Hematopoietic multipotent progenitor cell treated with erythropoietin and hydrocortisone succinate and interleukin-3 and kit ligand, for 4 days (in vitro differentiated cells): ENCODE measurements at places on chromosomes 11 and 22.

DNA sequence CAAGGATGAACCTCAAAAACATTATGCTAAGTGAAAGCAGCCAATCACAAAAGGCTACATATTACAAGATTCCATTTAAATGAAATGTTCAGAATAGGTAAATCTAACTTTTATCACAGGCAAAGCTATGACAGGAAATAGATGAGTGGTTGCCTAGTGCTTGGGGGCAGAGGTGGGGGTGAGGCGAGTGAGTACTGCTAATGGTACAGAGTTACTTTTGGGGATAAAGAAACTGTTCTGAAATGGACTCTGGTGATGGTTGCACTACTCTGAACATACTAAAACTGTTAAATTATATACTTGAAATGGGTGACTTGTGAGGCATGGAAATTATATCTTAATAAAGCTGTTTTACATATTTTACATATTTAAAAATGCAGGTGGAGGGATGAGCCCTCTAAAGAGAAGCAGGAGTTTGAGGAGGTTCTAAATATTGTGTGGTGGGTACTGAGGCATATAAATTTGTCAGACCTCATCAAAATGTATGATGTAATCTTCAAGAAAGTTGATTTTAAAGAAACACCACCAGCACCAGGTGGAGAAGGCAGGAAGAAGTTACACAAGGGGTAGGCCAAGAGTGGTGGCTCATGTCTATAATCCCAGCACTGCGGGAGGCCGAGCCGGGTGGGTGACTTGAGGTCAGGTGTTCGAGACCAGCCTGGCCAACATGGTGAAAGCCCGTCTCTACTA lies 3.6 kb downstream of the SLC43A1 start:
- no peak for DNase-seq

DNA sequence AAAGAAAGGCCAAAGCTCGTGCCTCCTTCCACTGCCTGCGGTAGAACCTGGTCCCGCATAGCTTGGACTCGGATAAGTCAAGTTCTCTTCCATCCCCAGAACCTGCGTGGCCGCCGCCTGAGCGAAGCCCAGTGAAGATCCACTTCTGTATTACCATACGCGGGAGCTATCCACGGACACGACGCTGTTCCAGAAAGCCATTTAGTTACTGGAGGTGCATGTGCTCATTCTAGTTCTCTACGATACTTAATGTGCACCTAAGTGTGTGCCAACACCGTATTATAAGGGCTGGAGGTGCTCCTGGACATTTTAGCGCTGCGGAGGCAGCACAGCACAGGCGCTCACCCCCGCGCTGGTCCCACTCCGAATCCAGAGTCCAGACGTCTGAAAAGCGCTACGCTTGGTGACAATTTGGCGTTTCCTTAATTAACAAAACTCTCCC lies 1.4 kb downstream of the WT1 start:
- DNase-seq, result peak; percentile 37

DNA sequence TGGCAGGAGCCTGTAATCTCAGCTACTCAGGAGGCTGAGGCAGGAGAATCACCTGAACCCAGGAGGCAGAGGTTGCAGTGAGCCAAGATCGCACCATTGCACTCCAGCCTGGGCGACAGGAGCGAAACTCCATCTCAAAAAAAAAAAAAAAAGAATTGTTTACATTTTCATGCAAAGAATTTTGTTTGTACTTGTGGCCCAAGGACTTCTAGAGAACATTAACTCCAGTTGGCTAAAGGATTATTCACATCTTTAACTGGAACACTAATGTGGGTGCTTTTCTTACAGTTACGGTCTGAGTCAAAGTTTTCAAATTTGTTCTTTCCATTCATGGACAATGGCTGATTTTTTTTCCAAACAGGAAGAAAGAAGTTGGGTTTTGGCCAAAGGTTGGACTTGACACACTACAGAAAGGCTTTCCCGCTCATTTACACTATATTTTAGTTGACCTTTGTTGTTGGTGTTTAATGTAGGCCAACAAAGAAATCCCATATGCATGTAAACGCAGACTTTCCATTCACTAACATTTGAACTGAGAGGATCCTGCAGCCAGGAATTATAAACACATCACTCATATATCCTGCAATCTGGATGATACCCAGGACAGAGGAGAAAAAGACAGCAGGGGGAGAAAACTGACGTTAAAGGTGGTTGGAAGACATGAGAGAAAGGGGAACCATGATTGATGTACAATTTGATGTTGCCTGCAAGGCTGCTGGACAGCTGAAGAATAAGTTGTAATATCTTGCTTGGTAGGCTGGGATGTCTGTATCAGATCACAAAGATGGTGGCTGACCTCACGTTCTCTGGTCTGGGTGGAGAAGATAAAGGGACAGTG lies 13.1 kb downstream of the POU2AF1 start:
- no peak for DNase-seq

GRCh38 chr11:68430801-68431200 lies 29.8 kb upstream of the PPP6R3 start:
- DNase-seq, result no peak

DNA sequence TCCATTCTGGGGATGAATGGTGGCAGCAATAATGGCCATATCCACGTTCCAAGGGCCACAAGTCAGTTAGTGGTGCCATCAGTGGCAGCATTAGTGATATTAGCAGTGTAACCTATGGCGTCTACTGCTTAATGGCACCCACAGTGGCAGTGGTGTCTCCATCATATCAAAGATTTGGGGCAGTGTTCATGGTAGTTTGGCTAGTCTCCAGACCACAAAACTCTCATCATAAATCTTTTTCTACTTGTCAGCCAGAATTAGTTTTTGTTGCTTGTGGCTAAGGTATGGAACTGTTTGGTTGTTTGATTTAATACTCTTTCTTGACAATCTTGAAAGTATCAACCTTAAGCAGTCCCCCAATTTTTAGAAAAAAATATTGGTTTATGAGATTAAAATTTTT lies 45.1 kb upstream of the DEUP1 start:
- DNase-seq, result peak; percentile 19

- DNase-seq, result no peak
These were observed 50.7 kb downstream of the OTOG start for GRCh38 chr11:17597770-17598169.

DNA sequence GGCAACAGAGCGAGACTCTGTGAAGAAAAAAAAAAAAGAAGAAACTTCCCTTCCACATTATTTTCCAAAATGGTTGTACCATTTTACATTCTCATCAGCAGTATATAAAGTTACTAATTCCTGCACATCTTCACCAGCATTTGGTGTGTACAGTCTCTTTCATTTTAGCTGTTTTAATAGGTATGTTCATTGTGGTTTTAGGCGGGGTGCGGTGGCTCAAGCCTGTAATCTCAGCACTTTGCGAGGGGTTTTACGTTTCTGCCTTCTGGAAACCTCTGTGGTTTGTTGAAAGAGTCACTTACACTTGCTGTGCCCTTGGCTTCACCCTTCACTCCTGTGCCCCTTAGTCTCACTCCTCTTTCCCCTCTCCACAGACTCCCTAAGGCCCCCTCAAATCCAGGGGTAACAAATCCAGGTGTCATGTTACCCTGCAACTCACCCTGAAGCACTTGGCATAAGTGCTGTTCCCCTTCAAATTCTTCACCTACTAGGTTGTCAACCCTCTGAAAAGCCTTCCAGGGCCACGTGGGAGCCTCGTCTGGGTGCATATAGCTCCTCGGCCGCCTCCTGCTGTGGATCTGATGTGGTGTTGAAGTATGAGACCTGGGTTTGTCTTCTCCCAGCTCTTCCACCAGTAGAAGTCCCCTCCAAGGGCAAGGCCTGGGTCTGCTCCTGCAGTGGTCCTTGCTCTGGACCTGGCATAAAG lies 20.8 kb downstream of the TOB2 start:
- DNase-seq, result peak; percentile 30

GRCh38 chr11:61124574-61125309 lies 22.5 kb downstream of the CD5 start:
- no peak for DNase-seq

GRCh38 chr11:1194231-1194976 lies 28.5 kb upstream of the MUC5B start:
- DNase-seq, result no peak

DNA sequence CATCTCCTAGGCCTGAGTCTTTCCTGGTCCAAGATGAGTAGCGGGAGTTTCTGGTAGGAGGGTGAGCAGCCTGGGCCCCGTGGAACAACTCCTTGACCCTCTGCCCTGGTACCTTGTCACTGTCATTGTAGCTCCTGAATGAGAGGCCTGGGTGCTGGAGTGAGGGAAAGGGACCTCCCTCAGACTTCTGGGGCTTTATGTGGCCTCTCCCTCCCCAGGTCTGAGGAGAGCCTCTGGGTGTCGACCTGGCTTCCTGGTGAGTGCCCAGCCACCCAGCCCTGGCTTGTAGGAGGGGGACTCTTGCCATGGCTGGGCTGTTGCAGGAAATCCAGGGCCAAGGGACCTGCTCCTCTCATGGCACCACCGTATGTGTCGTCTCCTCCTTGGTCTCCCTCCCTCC lies 3.9 kb downstream of the P2RY2 start:
- no peak for DNase-seq

DNA sequence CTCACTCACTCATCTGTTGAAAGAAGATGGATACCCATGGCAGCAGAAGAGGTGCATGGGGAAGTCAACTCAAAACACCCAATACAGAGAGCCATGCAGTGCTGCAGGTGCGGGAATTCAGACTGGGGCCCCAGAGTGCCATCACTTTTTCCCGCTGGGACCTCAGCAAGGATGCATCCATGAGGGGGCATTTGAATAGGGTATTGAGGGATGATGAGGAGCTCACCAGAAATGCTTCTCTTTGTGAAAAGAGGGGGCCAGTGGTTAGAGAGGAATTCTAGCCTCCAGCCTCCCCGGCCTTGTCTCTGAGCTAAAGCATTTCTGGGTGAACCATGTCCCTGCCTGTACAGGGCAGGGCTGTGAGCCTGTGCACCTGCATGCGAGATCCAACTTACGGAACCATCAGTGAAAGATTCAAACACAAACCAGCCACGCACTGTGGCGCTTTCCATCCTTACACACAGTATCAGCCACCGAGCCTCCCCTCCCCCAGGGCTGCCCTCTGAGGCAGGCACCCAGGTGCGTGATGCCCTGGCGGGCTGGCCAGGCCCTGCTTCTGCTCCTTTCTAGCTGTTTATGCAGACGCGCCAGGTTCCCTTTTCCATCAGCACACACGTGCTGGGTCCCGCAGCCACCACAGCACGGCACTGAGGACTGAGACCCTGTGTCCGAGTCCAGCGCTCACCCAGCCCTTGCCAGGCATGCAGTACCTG lies 1177.2 kb downstream of the BRD1 start:
- DNase-seq, result no peak

- peak; percentile 58 for DNase-seq
These were observed 21.9 kb downstream of the DRICH1 start for GRCh38 chr22:23609983-23610781.

GRCh38 chr11:119115484-119116234 lies 5.7 kb upstream of the HINFP start:
- DNase-seq, result no peak

DNA sequence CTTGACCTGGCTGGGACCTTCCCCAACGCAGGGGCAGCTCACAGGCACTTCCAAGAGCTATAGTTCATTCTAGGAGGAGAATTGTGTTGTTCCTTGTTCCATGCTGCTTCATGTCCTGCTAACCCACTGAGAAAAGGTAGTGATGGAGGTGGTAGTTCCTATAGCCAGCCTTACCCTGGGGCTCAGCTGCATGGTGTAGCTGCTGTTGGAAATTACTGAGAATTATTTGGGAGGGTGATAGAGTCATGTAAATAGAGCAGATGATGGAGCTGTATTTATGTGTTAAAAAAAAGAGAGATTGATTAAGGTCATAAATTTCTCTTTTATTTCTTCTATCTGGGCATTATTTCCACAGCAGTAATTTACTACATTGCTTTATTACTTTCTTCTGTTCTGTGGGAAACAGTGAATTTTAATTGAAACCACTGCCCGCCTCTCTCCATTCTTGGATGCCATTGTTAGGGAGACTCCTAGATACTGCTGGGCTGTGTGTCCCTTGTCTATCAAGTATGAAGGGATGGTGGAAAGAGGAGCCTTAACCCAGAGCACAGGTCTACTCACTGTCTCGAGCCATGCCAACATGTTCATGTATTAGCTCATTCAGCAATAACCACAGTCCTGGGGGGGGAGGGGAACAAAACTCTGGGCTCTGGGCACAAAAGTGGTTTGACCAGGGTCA lies 309.2 kb downstream of the FAT3 start:
- DNase-seq, result no peak

DNA sequence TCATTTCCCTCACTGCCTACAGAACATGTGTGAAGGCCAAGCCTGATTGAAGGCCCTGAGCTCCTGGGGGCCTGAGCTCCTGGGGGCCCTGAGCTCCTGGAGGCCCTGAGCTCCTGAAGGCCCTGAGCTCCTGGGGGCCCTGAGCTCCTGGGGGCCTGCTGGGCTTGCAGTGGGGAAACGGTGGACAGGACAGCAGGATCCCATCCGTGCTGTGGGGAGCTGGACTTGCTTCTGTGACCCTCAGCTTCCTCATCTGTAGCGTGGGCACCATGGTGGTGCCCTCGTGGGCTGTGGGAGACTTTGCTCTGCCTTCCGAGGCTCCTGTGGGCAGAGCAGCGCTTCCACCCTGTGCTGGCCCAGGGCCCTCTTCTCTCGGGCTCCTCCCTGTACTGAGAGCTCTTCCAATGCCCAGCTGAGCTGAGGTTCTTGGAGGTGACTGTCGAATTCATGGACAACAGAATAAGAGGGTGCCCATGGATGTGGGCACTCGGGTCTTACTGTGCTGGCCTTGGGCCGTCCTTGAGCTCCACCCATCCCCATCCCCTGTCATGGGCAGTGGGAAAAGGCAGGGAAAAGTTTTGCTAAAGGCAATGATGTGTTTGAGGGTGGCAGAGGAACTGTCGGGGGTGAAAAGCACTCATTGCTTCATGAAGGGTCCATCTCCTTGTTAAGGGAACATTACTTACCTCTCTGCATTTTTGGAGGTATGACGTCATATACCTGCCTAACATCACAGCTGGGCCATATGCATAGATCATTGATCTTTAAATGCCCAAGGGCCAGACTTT lies 786.7 kb downstream of the TBC1D22A start:
- DNase-seq, result no peak

DNA sequence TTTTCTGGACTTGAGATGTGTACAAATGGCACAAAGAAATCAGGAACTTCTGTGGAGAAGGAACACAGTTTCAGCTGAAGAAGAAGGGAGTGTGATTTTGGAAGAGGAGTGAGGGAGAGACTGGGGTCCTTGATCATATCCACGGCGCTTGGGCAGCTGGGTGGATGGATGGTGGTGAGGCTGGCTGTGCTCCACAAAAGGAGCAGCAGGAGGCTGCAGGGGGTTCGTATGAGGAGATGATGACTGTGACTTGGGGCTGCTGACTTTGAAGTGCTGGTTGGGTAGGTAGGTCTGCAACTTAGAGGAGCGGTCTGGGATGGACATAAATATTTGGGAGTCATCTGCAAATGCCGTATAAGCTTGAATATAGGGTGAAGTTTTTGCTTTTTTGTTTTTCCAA lies 1.3 kb upstream of the DCHS1 start:
- no peak for DNase-seq

DNA sequence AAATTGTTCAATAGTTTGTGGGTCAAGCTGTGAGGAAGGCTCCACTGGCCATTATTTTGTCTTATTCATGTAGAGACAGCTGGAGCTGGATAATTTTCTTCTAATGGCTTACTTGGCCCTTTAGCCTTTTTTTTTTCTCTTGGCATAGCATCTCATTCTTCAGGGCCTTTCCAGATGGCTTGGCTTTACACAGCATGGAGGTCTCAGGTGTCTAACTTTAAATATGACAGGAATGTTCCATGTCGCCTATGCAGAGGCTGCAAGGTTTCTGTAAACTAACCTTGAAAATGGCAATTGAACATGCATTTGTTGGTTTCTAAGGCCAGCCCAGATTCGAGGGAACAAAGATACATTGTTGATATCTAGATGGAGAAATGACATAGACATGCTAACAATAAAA lies 247.9 kb upstream of the CNTN5 start:
- no peak for DNase-seq
